Stimulated activated CD8-positive, alpha-beta memory T cell treated with anti-CD3 and anti-CD28 coated beads, Interleukin-4, amount 100 ng/mL, for 48 hours (primary cell): ENCODE measurements at places on chromosomes 5 and 9.

- DNase-seq: no peak
Measured at GRCh38 chr9:108549184-108549583, 306.6 kb downstream of the ACTL7B start.

- DNase-seq: no peak
Measured at GRCh38 chr9:105828596-105829213, 134.4 kb downstream of the TMEM38B start.

- DNase-seq: peak; percentile 82
Measured at GRCh38 chr9:112332977-112333638, at the start of gene PTBP3. TSS of gene PTBP3 (minus strand) at chr9:112333619. CDS start at chr9:112297865, 35,754 bp downstream.

DNA sequence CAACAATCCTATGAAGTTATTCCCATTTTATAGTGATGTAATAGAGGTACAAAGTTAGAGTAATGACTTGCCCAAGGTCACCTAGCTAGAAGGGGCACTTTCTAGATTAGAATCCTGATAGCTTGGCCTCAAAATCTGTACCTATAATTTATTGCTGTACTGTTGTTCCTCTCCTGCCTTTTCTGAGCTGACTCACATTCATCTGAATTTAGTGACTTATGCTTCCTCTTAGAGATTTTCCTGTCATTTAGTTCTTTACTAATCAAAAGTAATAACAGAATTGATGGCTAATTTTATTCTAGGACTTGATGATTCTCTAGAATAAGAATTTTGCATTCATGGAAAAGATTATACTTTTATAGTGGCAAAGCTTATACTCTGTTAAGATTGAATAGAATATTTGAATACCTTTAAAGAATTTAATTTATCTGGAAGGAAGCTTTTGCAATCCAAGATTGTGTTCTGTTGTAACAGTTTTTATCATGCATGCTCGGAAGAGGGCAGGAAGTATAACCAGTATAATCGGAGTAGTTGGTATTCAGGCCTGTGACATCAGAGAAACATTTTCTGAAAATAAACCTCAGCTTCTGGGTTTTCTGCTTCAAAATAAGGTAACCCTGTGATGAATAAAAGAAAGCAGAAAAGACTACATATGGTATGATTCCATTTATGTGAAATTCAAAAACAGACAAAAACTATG lies 21.3 kb downstream of the CYSTM1 start:
- no peak for DNase-seq

DNA sequence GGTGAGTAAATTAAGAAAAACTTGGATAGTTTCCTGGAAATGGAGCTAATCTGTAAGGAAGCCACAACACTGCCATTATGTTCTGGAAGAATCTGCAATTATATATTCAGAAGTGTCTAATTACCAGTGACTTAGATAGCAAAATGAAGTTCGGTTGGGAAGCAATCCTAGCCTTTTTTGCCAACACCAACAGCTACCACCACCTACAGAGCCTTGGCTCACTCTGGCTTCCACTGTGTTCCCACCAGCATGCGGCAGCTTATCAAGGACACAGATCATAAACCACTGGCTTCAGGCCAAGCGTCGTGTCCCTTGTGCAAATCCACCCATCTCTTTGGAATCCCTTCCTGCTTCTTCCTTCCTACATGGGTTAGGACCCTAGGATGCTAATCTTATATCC lies 118.0 kb upstream of the PCA3 start:
- DNase-seq: no peak

- no peak for DNase-seq
Measured at GRCh38 chr9:132756214-132756845, 86.1 kb downstream of the GTF3C4 start.

DNA sequence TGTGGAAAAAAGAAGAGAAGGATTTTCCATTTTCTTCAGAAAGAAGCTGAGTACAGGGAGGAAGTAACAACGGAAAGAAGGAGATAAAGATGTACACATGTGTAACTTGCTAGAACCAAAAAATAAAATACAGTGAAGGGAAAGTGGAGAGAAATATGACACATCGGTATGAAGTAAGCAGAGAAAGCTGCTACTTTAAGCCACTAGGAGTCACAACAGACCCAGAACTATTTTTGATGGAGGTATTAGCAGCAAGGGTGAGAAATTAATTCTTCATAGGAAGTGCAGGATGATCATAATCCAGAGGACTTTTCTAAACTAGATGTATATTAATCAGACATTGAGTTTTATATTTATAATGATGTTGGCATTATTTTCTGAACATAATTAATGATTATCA lies 88.5 kb downstream of the FAM174A start:
- DNase-seq: no peak

DNA sequence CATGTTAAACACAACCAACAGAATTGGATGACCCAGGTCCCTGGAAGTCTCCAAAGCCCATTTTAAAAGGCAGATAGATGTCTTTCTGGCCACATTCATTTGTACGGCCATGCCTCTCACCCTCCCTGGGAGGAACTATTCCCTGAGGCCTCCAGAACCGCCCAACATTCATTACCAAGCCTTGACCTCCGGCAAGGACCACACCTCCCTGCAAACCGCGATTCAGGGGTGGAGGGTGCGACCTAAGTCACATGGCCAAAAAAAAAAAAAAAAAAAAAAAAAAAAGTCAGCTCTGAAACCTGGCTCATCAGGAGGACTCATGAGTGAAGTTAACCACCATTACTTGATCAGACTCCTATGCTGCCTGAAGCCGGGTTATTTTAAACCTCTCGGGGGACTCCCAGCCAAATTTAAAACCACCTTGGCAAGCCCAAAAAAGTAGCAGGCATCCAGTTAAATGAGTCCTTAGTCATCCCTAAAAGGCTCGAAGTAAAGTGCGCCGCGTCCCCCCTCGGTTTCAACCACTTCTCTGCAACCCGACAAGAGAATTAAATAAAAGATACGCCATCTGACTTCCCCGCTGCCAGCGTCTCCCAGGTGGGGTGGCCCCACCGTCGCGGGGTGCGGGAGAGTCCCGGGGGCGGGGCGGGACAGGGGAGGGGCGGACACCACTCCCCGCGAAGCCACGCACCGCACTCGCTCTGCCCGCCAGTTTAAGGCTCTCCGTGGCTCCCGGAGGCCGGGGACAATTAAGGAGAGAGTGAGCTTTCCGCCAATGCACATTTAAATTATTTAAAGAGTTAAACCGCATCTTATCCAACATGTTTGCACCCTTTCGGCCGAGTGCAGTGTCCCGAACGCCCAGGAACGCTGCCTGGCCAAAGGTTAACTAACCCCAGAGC lies 2.3 kb downstream of the KLF9 start:
- DNase-seq: peak; percentile 78

- DNase-seq: no peak
Measured at GRCh38 chr5:6762116-6762515, 48.9 kb downstream of the TENT4A start.

- DNase-seq: no peak
Measured at GRCh38 chr9:86041311-86041741, 58.0 kb downstream of the GOLM1 start.

GRCh38 chr9:79301085-79301484 lies 270.7 kb upstream of the TLE4 start:
- no peak for DNase-seq

DNA sequence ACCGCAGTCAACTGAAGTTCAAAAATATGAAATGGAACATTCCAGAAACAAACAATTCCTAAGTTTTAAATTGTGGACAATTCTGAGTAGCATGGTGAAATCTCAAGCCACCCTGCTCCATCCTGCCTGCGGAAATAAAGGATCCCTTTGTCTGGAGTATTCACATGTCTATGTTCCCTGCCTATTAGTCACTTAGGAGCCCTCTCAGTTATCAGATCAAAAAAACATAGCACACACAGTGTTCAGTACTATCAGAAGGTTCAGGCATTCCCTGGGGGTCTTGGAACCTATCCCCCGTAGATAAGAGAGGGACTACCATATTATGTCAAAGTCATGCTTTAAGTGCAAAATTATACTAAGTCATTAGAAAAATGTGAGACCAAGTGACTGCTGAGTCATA lies 300.8 kb downstream of the SEMA5A start:
- no peak for DNase-seq

- DNase-seq: no peak
Measured at GRCh38 chr5:74477761-74478160, 162.8 kb downstream of the ENC1 start.

DNA sequence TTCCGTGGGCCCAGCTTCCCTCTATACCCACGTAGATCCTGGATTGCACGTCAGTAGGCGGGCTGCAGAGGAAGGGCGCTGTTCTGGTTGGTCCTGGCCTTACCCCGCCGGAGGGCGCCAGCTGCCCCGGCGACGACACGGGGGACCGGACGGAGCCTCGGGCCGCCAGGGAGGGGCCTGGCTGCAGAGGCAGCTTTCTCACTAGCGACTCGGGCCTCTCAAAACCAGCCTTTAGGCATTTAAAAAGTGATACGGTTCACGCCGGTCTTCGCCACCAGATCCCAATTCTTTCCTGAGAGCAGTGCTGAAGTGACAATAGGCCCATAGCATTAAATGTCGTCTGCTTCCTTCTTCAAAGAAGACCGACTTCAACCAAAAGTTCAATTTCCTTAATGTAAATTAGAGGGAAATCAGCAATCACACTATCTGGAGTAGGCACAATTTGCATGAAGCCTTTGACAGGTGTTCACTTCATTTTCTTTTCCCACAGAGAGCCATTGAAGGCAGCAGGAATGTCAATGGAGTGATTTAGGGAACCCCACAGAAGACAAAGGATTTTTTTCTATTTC lies 17.6 kb upstream of the UBE2D2 start:
- peak; percentile 63 for DNase-seq

DNA sequence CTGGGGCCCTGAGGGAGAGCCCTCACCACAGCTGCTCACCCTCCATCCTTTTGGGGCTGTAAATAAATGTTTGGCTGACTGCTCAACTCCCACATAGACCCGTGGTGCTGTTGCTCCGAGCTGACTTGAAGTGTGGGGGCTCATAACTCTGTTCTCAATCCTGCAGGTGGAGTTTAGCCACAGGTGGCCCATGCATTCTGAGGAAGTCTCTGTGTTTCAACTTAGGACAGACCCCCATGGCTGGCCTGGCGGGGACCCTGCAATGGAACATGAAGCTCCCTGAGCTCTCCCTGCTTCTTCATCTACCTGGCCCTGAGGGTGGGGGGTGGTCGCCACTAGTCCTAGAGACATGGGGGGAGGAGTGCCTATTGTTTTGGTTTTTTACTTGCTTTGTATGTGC lies 19.7 kb downstream of the NDUFS6 start:
- no peak for DNase-seq

GRCh38 chr5:107104040-107104995 lies 566.4 kb downstream of the EFNA5 start:
- no peak for DNase-seq

- no peak for DNase-seq
Measured at GRCh38 chr5:163305655-163306054, 131.7 kb upstream of the CCNG1 start.

- no peak for DNase-seq
Measured at GRCh38 chr9:23850690-23851629, 24.9 kb upstream of the ELAVL2 start.

DNA sequence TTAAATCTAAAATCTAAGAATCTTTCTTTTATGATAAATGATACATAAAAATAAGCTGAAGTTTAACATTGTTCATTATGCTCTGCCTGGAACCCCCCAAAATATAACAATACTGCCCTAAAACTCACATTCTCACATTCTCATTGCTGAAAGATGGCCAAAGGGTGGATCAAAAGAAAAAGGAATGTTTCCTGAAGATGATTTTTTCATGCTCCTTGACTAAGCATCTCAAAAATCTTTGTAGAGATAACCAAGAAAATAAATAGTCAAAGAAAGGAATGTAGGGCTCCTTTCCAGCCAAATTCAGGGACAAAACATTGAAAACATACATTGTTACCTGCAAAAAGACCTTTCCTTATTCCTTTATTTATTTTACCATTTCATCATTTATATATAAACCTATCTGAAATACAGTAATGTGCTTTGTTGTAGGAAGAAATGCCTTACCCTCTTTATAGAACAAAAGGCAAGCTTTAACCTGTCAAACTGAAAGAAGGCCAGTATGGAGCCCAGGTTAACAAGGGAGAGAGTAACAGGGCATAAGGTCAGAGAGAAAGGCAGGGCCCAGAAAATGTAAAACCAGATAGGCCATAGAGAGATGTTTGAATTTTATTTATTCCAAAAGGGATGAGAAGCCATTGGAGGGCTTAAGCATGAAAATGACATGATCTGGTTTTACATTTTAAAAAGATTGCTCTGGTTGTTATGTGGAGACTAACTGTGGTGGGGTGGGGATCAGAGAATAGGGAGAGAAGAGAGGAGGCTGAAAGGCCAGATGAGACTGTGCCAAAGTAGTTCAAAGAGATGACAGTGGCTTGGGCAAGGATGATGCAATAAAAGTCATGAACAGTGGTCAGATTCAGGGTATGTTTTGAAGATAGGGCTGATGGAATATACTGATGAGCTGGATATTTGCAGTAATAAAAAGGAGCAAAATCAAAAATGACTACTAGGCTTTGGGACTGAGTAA lies 37.3 kb upstream of the CDK5RAP2 start:
- DNase-seq: no peak

- no peak for DNase-seq
Measured at GRCh38 chr9:89609426-89610006, 4.7 kb downstream of the GADD45G start.

- DNase-seq: no peak
Measured at GRCh38 chr5:72937517-72938061, 18.3 kb upstream of the FCHO2 start.

DNA sequence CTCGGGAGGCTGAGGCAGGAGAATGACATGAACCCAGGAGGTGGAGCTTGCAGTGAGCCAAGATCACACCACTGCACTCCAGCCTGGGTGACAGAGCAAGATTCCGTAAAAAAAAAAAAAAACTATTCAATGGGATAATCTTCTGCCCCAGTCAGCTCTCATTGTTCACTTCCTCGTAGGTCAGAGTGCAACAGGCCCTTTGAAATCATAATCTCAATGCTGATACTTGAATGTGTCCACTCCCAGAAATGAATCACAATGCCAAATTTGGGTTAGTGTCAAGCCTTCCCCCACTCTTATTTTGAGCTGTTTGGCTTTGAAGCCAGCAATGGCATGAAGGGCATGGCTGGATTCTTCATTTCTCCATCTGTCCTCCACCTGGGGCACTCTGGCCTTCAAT lies 610.3 kb upstream of the KLF4 start:
- no peak for DNase-seq

DNA sequence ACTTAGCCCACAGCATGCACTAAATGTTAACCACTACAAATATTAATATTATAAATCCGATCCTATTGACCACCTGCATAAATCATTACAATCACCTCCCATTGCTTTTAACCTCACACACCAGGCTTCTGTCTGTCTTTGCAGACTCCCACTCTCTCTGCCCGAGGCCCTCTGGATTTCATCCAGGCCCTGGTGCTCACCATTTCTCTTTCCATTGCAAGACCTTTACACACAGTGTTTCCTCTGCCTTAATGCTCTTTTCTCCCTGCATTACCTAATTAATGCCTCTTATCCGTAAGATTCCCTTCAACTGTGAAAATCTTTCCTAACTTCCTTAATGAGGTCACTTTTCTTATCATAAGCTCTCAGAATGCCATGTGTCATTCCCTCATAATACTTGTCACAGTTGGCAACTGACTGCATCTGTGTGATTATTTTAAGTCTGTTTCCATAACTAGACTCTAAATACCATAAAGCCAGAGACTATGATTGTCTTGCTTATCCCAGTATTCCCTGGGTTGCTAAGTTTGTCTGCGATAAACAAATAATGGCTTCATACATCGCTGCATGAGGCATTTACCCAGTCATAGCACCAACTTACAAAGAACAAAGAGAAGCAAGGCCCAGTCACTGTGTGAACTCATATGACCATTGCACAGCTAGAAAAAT lies 155.1 kb downstream of the CCDC192 start:
- no peak for DNase-seq
